PC-9 (cell line): ENCODE measurements at places on chromosomes 7 and 10.

DNA sequence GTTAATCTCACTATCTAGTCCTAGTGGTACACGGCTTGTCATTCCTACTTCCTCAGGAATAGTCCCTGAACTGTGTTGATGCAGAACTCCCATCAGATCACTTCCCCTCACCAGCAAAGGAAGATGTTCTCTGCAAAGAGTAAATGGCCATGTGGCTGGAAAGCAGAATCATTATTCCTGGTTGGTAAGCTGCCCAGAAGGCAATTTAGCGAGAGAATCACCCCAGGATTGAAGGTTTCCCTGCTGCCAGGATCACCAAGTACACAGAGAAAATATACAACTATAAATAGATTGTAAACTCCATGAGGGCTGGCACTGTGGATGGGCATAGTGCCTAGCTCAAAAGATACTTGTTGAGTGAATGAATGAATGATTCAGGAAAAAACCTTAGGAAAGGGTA is 115.0 kb downstream of the GFRA1 start:
- H3K27me3 ChIP-seq, result no peaks in the 10 kb centered on the region
- DNase-seq, result no peak
- no peak overlapping the region for H3K4me3 ChIP-seq
- no peak overlapping the region for H3K27ac ChIP-seq
- no peaks in the 10 kb centered on the region for H3K36me3 ChIP-seq

DNA sequence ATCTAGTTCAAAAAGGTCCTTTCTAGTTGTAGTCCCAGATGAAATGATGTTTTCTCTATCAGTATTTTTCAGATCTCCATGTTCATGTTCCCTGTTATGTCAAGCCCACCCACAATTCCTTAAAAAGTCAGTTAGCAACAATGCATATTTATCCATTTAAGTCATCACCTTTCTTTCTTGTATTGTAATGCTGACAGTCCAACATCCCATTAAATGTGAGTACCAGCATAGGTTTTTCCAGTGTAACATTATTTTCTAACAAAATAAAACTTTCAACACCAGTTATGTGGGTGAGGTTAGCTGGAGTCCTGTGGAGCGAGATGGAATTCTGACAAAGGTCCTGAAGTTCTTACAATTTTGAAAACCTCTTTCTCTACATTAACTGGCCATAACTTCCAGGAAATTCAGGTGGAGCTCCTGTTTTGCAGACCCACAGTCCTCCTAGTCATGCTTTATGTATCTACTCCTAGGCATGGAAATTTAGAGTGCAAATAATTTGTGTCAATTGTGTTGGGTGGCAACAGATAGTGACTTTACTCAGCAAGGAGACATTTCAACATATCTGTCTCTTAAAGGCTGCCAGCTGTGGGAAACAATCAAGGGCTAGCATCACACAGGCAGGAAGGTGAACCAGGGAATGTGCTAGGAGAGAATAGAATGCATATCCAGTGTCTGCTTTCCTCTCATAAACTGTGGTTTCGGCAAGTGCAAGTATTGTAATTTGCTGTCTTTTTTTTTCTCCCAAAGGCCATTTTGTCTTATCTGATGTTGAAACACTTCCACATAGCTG is 162.6 kb downstream of the MTERF1 start:
- no peak overlapping the region for H3K27ac ChIP-seq
- no peak for DNase-seq
- no peaks in the 10 kb centered on the region for H3K27me3 ChIP-seq

DNA sequence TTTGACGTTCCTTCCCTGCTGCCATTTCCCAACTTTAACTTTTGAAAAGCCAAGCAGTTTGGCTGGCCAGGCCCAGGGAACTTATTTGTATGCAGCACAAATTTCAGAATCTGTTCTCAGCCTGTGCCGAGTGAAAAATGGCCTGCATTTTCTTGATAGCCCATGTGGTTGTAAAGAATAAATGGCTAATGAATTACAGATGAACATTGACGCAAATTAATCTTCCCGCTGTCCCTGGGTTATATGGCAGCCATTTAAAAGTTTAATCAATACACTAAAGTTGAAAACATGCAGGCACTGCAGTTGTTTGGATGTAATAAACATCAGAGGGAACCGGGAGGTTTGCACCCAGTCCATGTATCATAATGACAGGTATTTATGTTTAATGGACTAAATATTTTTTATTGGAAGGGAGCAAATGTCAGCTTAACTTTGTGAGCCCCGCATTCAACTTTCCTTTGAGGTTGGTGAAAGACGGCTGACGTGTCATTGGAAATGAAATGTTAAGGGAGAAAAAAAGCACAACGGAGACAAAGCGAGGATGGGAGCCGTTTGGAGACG is 1092.4 kb downstream of the LRMDA start:
- H3K27ac ChIP-seq, result no peak overlapping the region
- no peaks in the 10 kb centered on the region for H3K4me1 ChIP-seq
- no peak overlapping the region for H3K4me3 ChIP-seq
- H3K27me3 ChIP-seq, result no peaks in the 10 kb centered on the region

DNA sequence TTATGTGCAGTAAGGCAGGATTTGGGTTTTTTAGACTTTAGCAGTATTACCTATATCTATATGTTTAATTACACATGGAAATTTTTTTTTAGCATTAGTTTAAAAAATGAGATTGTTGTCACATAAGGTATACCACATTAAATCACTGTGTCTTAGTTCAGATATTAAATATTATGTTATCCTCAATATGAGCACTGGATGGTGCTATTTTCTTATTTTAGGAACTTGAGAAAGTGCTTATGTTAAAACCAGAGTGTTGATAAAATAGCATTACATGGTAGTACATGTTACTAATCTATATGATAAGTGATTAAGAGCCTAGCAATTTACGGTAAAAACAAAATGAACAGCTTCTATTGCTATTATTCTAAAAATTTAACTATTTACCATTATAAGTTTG is 28.8 kb downstream of the MIOS start:
- no peak overlapping the region for H3K4me3 ChIP-seq
- H3K36me3 ChIP-seq, result peaks cover 46% of the 10 kb centered on the region
- H3K4me1 ChIP-seq, result no peaks in the 10 kb centered on the region
- DNase-seq, result no peak
- H3K27me3 ChIP-seq, result no peaks in the 10 kb centered on the region

DNA sequence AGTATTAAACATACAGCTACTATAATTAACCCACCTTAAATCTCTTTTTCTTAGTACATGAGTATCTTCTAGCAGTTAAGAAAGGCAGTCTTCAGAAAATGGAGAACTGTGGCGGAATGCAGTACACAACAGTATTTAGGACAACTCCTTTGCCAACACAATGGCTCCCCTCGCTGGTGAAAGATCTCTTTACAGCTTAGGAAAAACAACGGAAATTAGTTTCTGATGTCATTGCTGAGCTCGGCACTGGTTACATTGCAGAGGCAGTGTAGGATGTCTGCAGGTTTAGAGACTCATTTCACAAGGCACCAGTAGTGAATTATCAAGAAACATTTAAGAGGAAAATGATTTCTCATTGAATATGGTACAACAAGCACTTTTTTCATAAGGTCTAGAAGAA is 43.4 kb downstream of the GLRX3 start:
- no peak for DNase-seq
- no peaks in the 10 kb centered on the region for H3K4me1 ChIP-seq
- H3K27me3 ChIP-seq, result no peaks in the 10 kb centered on the region
- H3K27ac ChIP-seq, result no peak overlapping the region
- H3K36me3 ChIP-seq, result no peaks in the 10 kb centered on the region

- H3K27ac ChIP-seq, result no peak overlapping the region
- no peak for DNase-seq
- H3K4me3 ChIP-seq, result no peak overlapping the region
- H3K36me3 ChIP-seq, result no peaks in the 10 kb centered on the region
Observed at GRCh38 chr10:123398756-123399155, 244.6 kb downstream of the BUB3 start.
